ENCODE measurements at places on chromosomes 11 and 22.
A peak's percentile ranks its signal among the peaks of the same experiment; 100 is the strongest.

- no peak for DNase-seq
Measured at GRCh38 chr11:8384199-8384821, 120.6 kb upstream of the LMO1 start.

GRCh38 chr11:65575568-65576231 is at the start of gene EHBP1L1:
Gene EHBP1L1 (plus strand): TSS chr11:65576053. CDS start chr11:65576303, 250 bp downstream.
- peak; percentile 63 for DNase-seq

- no peak for DNase-seq
Measured at GRCh38 chr11:99513368-99513767, 492.6 kb downstream of the CNTN5 start.

DNA sequence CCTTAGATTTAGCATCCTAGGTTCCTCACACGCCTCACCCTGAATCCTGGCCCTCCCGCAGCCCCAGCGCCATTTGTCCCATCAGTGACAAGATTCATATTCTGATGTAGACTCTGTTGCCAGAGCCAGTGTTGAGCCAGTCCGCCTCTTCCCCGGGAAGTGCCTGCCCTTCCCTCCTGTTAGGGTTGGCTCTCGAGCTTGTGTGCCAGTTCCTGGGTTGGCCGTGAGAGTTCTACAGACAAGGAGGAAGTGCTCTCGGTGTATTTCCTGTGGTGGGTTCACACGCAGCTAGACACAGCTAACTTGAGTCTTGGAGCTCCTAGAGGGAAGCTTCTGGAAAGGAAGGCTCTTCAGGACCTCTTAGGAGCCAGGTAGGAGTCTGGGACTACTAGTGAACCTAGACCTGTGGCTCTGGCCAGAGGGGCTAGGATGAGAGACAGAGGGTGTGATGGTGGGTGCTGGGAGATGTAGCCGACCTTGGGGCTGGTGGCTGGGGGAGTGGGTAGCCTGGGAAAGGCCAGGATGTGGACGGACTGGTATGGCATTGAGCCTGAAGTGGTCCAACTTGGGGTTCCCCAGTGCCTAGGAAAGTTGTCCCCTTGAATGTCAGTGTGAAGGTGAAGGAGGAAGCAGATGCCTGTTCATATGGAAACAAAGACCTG is at the start of gene IL18BP:
Gene IL18BP (plus strand): TSS at position 261 of the 662 bp plus-strand sequence. CDS start 1,076 bp downstream, outside the sequence.
- DNase-seq = no peak

DNA sequence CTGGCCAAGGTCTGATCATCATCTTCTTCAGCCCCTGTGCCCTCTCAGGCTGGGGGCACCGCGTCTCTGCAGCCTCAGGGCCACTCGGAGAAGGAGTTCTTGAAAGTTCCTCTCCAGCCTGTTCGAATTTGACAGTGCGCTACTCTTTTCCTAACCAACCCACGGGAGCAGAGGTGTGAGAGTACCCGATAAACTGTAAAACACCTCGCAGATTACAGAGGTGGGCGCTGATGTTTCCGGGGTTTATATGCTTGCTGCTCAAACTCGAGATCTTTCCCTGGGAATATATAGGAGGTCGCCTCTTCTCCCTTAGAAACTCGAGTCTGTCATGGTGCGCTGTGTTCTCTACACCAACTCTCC is 515 bp downstream of the CTR9 start:
- DNase-seq = no peak

DNA sequence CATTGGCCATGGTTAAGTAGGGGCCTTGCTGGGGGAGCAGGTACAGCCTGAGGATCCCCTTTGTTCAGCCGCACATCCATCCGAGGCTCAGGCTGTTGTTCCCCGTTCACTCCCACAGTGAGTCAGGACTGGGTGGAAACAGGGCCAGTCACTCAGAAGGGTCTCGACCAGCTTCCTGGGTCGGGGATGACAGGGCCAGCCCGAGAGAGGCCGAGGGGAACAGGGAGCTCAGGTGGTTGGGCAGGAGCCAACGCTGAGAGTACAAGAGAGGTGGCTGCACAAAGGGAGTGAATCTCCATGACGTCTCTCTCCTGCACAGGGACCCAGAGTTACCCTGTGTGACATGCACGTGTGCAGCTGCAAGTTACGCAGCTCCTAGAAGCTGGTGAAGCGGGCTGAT is 97.2 kb upstream of the SHANK2 start:
- DNase-seq = no peak

GRCh38 chr11:102251423-102251822 is 65.9 kb upstream of the BIRC3 start:
- DNase-seq = no peak

GRCh38 chr11:24496736-24497725 is at the start of gene LUZP2:
Gene LUZP2 (plus strand): TSS chr11:24497053.
- no peak for DNase-seq

- no peak for DNase-seq
Measured at GRCh38 chr11:38305682-38306081, 1707.6 kb upstream of the RAG2 start.
